H9 (cell line): ENCODE measurements at places on chromosomes 12 and 14. TPM values are rescaled to one million over a fixed set of nuclear protein-coding genes. Genes with fewer than 3 reads are reported as not detected.

The SALL2 gene
- 287 and 299 TPM in 2 replicates for total RNA-seq

The DERA gene
- 20.5 and 20.9 TPM in 2 replicates for total RNA-seq

The SOX5 gene
- 2.3 and 3.1 TPM in 2 replicates for total RNA-seq

GRCh38 chr14:80587096-80587724 is 354.3 kb downstream of the CEP128 start:
- no peak overlapping the region for H3K27ac ChIP-seq
- DNase-seq, result no peak
- H3K4me1 ChIP-seq, result no peaks in the 10 kb centered on the region
- H3K27me3 ChIP-seq, result no peaks in the 10 kb centered on the region

- H3K27me3 ChIP-seq, result no peaks in the 10 kb centered on the region
- H3K36me3 ChIP-seq, result peaks cover 11% of the 10 kb centered on the region; the same call in 2 of the 3 replicates
- no peaks in the 10 kb centered on the region; the same call in 1 of the 2 replicates for H3K4me1 ChIP-seq
- H3K4me3 ChIP-seq, result no peak overlapping the region
Measured at GRCh38 chr14:69073915-69074314, 79.0 kb downstream of the DCAF5 start.

GRCh38 chr12:91667694-91668093 is 478.0 kb downstream of the BTG1 start:
- H3K36me3 ChIP-seq, result no peaks in the 10 kb centered on the region
- DNase-seq, result no peak
- no peak overlapping the region for H3K4me3 ChIP-seq

- no peak for DNase-seq
- no peaks in the 10 kb centered on the region; the same call in 1 of the 2 replicates for H3K4me1 ChIP-seq
- no peak overlapping the region for H3K27ac ChIP-seq
- H3K4me3 ChIP-seq, result no peak overlapping the region
- H3K27me3 ChIP-seq, result no peaks in the 10 kb centered on the region
Measured at GRCh38 chr14:105072381-105072861, 7.2 kb upstream of the GPR132 start.

DNA sequence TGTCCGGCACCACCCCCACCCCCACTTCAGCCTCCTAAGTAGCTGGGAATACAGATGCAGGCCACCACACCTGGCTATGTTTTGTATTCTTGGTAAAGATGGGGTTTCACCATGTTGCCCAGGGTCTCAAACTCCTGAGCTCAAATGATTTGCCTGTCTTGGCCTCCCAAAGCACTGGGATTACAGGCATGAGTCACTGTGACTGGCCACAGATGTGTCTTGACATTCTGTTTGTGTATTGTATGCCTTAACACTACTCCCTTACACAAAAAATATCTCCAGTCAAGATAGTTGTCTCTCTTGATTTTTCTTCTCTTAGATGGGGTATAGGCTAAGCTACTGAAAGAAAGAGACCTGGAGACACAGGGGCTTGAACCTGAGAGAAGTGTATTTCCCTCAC is 17.6 kb downstream of the CLEC14A start:
- no peaks in the 10 kb centered on the region for H3K4me1 ChIP-seq
- H3K27me3 ChIP-seq, result no peaks in the 10 kb centered on the region; the same call in 1 of the 2 replicates
- H3K27ac ChIP-seq, result no peak overlapping the region
- no peak for DNase-seq

DNA sequence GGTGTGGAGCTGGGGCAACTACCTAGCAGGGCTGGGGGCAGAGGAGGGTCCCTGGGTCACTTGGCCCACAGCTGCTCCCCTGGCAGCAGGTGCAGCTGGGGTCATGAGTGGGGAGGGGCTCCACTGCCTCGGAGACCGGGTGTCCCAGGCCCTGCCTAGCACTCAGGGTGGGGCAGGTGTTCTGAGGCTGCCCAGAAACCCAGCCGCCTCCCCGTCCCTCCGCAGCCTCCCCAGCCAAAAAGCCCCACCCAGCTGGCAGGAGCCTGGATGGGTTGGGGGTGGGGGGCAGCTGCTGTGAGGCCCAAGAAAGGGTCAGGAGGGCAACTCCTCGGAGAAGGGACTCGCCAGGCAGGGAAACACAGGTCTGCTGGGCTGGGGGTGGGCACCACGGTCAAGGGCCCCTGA is 11.2 kb downstream of the AHNAK2 start:
- H3K27me3 ChIP-seq, result no peaks in the 10 kb centered on the region; the same call in 1 of the 2 replicates
- H3K36me3 ChIP-seq, result no peaks in the 10 kb centered on the region
- H3K27ac ChIP-seq, result no peak overlapping the region

DNA sequence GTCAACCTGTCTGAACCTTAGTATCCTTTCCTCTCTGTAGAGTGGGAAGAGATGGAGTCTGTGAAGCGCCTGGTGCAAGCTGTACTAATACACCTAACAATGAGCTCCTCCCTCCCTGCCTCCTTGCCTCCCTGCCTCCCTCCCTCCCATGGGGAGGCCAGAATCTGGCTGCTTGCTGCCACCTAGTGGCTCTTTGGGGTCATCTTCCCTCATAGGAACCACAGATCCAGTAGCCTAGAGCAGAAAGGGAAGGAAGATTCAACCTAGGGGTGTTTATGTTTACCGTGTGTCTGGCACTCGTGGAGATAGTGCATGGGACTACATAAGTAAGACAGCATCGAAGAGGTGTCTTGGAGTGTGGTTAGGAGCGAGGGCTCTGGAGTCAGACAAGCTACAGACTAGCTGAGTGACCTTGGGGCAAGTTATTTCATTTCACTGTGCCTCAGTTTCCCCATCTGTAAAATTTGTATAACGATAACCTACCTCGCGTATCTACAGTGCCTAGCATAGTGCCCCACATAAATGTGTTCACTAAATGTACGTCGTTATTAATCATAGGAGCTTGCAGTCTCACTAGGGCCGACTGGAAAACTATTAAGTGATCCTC is 35.5 kb upstream of the TSPAN9 start:
- H3K27ac ChIP-seq, result no peak overlapping the region
- peak; percentile 88 for DNase-seq
- H3K27me3 ChIP-seq, result no peaks in the 10 kb centered on the region

GRCh38 chr14:52356025-52356424 is 41.9 kb downstream of the PTGER2 start:
- DNase-seq, result no peak
- H3K36me3 ChIP-seq, result no peaks in the 10 kb centered on the region
- H3K4me1 ChIP-seq, result no peaks in the 10 kb centered on the region
- H3K27ac ChIP-seq, result no peak overlapping the region
- H3K4me3 ChIP-seq, result no peak overlapping the region
- H3K27me3 ChIP-seq, result no peaks in the 10 kb centered on the region; the same call in 1 of the 2 replicates

GRCh38 chr12:110704750-110705149 is 15.8 kb upstream of the HVCN1 start:
- H3K4me1 ChIP-seq, result no peaks in the 10 kb centered on the region
- no peak overlapping the region for H3K27ac ChIP-seq
- DNase-seq, result peak; percentile 74
- no peak overlapping the region for H3K4me3 ChIP-seq
- no peaks in the 10 kb centered on the region for H3K27me3 ChIP-seq

GRCh38 chr12:30700216-30700900 is 4.7 kb upstream of the IPO8 start:
- no peak for DNase-seq
- H3K27ac ChIP-seq, result no peak overlapping the region
- no peak overlapping the region for H3K4me3 ChIP-seq
- H3K27me3 ChIP-seq, result no peaks in the 10 kb centered on the region
- H3K36me3 ChIP-seq, result no peaks in the 10 kb centered on the region
